ENCODE measurements at places on chromosomes 13 and 19.

DNA sequence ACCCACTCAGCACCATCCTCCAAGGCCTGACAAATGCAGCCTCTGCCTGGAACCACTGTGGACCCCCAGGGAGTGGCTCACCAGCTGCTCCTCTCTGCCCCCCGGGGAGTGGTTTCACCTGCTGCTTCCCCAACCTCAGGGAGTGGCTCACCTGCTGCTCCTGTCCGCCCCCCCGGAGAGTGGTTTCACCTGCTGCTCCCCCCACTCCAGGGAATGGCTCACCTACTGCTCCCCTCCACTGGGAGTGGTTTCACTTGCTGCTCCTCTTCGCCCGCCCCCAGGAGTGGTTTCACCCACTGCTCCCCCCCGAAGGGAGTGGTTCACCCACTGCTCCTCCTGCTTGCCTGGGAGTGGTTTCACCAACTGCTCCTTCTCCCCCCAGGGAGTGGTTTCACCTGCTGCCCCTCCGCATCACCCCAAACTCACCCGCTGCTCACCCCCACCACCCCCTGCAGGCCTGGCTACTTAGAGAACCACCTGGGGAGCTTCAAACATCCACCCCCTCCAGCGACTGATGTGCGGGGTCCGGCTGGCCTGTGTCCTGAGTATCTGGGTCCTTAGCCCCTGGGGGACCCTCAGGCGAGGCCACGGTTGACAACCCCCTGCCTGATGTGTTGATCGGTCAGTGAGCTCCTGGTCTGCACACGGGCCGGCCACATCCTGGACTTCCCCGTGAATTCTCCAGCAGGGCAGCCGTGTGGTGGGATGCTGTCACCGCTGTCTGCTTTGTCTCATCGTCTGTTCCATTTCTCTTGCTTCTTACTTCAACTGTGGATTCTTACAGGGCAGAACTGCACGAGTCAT, 14.6 kb upstream of the TMEM255B start:
- no peak for DNase-seq

DNA sequence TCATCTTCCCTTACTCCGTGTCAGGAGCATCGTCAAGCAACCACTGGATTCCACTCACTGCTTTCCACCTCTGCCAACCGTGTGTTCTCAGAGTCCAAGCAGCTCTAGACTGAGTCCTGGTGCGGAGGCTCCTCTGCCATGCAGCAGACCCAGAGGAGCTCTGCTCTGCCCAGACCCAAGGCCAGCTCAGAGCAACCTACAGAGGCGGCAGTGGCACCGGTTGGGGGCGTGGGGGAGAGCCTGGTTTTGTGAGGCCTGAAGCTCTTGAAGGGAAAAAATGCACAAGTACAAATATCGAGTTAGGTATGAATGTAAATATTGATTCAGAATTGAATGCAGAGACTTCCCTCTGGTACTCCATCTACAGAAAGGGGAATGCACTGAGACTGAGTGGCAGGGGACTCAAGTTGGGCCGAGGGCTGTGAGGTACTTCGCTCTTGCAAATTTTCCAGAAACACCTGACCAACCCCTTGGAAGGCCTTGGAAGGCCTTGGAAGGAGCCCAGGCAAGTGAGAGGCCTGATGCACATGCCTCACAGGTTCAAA, 46.7 kb downstream of the GJA3 start:
- DNase-seq: no peak

DNA sequence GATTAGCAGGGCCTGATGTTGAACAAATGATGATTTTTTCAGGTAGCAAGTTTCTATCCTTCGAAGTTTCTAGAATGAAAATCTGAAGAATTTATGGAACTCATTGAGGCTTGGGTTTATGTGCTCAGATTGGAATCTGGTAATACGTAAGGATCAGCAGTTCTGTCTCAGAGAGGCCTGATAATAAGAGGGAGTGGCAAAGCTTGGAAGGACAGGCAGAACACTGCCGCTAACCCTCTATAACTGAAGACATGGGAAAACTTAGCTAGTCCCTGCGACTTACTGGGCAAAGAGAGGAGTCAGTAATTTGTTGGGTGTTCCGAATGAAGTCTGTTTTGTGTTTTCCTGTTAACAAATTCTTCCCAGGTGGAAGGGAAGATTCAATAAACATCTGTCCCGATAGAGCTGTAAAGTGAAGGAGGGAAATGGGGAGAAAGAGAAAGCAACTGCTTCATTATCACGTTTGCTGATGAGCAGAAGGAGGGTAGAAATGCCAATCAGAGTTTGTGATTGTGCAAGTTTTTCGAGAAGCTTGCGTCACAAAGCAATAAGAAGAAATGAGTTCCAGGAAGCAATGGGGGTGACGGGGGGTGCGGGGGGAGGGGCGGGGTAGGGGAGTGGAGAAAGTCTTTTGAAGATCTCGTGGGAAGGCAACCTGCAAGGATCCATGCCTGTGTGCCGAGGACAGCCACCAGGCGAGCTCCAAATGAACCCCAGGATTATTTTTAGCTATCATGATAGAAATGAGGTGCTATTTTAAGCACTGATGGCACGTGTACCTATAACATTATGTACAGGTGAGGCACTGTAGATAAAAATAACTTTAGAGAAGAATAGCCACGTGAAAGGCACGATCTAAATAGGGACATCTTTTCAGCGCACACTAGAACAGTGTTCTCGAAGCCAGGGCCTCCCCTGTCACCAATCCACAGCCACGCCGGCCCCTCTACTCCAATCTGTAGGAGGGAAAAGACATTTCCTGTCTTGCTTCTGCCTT, 224.1 kb downstream of the FGF9 start:
- no peak for DNase-seq

GRCh38 chr13:111338841-111339240, 18.4 kb downstream of the TEX29 start:
- no peak for DNase-seq

GRCh38 chr19:56912401-56913112, 72.0 kb upstream of the PEG3 start:
- no peak for DNase-seq

DNA sequence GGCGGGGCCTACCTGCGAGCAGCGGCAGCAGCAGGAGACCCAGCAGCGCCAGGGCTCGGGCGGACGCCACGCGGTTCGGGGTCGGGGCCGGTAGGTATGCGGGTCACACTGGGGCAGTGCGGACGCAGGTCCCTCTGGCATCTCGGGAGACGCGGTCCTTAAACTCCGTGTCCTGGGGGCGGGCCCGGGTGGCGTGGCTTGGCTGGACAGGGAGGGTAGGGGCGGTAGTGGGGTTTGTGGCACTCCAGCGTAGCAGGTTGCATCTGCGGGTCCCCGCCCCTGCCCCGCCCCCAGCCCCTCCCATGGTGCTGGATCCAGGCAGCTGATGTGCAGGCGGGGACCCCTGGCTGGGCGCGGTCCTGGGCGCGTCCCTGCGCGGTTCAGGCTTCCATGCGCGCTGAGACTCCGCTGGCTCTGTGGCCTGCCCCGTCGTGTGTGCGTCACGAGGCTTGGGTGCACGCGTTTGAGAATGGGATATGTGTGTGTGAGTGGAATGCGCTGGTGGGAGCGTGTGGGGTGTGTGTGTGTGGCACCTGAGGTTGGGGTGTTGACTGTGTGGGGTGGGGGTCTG, 96.1 kb downstream of the WTIP start:
- DNase-seq: no peak

DNA sequence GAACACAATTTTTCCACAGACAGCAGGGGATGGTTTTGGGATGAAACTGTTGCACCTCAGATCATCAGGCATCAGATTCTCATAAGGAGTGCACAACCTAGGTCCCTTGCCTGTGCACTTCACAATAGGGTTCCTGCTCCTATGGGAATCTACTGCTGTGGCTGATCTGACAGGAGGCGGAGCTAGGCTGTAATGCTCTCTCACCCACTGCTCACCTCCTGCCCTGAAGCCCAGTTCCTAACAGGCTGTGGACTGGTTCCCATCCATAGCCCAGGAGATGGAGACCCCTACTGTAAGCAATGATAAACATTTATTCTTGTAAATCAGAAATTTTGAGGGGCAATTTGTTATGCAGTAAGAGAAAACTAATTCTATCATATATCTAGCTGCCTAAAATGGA, 1234.7 kb downstream of the SLITRK1 start:
- no peak for DNase-seq

GRCh38 chr13:110798081-110798994, 84.8 kb downstream of the ING1 start:
- DNase-seq: no peak

DNA sequence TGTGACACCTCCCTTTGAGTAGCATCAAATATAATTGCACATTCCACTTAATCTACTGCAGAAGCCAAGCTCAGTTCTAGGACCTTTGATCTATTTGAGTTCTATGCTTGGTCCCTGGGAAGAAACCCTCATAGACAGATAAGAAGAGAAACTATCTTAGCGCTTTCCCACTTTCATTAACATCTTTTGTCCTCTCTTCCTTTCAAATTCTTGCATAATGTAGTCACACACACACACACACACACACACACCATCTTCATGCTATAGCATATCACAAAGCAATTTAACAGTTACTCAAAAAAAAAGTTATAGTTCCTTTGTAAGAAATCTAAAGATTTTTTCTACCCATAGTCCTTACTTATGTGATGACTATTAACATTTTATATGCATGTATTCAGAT, 735.9 kb upstream of the PCDH9 start:
- DNase-seq: no peak

DNA sequence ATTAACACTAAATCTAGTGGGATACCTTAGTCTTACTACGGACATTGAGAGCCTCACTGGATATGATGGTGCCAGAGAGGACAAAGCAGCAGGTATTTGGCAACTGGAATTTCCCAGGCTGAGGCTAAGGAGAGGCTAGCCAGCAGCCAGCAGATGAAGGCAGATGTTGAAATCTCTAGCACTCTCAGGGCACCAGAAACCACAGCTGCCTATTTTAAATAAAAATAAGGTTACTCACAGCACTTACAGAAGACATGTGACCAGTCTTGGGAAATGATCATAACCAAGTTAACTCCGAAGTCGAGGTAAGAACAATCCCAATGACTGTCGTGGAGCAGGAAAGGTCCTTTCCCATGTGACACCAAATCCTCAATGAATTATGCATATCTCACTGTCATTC, 1726.0 kb downstream of the EFNB2 start:
- DNase-seq: no peak

DNA sequence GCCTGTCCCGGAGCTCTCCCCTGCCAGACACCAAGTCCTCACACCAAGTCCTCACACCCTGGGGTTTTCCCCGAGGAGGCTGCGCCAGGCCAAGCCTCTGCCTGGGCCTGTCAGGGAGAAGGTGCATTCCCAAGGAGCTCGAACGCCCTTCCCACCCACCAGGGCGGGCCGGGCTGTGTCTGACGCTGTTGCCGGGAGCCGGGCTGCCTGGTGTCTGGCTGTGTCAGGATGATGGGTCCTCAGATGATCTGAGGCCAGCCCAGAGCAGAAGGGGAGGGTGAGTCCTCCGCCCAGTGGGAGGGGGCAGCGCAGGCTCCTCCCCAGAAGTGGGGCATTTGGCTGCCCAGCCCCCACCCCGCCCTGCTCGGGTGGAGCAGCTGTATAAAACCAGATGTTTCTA, 2.3 kb upstream of the HAS1 start:
- peak; percentile 75 for DNase-seq

GRCh38 chr13:48923376-48923775, 52.3 kb upstream of the FNDC3A start:
- no peak for DNase-seq

DNA sequence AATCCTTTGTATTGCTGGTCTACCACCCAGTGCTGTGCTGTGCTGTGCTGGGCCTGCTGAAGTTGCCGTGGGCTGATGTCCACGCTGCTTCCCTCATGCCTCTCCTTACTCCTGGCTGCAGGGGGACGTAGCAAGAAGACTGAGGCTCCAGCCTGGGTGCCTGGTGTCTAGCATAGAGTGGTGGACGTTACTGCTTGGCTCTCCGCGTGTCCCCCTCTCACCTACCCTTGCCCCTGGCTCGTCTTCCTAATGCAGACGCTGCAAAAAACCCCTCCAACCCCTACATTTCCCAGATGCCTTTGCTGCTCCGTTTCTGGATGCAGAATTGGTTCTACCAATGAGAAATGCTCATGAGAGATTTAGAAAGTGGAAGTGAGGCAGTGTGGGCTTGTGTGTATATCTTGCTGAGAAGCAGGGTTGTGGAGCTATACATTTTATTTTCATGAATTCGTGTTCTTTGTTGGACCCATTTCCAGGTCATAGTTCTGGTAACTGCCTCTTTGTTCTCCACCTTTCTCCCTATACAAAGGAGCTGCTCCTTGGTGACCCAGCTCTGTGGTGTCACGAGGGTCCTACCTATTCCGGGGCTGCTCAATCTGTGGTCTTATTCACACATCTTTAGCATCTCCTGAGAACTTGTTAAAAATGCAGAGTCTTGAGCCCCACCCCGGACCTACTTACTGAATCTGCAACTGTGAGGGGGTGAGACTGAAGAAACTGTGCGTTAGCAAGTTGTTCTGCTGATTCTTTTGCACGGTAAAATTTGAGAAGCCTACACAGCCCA, 7.9 kb upstream of the DENND1C start:
- no peak for DNase-seq

GRCh38 chr19:40154121-40154680, 37.0 kb upstream of the MAP3K10 start:
- DNase-seq: no peak

DNA sequence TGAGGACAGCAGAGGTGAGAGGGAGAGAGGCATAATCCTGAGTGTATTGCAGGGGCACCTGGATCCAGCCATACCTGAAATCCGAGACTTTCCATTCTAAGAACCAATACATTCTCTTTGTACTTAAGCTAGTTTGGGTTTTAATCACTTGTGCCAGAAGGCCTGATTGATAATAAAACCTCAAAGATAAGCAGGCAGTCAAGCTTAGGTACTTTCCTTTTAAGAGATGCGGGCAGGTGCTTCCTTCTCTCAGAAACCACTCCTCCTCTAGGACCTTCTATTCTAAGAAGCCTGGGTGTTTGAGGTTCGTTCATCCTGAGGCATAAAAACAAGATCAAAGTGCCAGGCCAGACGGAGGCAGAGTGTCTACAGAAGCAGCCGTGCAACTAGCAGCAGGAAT, 22.2 kb downstream of the FAM187B start:
- DNase-seq: no peak

DNA sequence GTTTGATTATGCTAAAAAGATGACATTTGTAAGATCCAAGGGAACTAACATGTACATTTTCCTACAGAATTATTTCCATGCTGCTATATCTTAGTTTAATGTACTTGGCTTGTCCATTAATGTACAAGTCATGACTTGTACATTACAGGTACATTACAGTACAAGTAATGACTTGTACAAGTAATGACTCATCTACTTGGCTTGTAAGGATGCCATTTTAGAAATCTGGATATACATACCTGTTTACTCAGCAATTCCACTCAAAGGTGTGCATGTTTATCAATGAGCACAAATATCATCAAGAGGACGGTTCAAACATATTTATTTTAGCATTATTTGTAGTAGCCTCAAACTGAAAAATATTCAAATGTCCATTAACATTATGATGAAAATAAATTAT, 87.0 kb upstream of the TRPC4 start:
- DNase-seq: no peak
